ENCODE measurements at places on chromosomes 4 and X. TPM values are rescaled to one million over a fixed set of nuclear protein-coding genes. Genes with fewer than 3 reads are reported as not detected.

The SLC7A11 gene
- 13.1 TPM for total RNA-seq

The SLC34A2 gene
- 0.31 TPM for total RNA-seq

The CCNI gene
- total RNA-seq = 449 TPM

The TRIM60 gene
- total RNA-seq = not detected

The KLHL8 gene
- 93.6 TPM for total RNA-seq

The CXCL1 gene
- not detected for total RNA-seq

The SMR3B gene
- not detected for total RNA-seq

The AREG gene
- not detected for total RNA-seq

The PARM1 gene
- 7.5 TPM for total RNA-seq

The GRID2 gene
- 42.9 TPM for total RNA-seq

The TMEM154 gene
- 0.63 TPM for total RNA-seq

The TMPRSS11F gene
- total RNA-seq = not detected

The RPL36A gene
- total RNA-seq = 244 TPM

The TBC1D25 gene
- 13.8 TPM for total RNA-seq

The PABPC1L2B gene
- total RNA-seq = not detected

The TREX2 gene
- 1.9 TPM for total RNA-seq

The POU3F4 gene
- 18.8 TPM for total RNA-seq

The CT55 gene
- total RNA-seq = 0.31 TPM

The NAT8L gene
- 13.1 TPM for total RNA-seq

The NUDT10 gene
- total RNA-seq = 36.3 TPM

The PLXNB3 gene
- 2.8 TPM for total RNA-seq

The RIPPLY1 gene
- not detected for total RNA-seq

All from parietal lobe (tissue), 2 donors.